Erythroblast (primary cell): ENCODE measurements at places on chromosomes 7 and 10.

DNA sequence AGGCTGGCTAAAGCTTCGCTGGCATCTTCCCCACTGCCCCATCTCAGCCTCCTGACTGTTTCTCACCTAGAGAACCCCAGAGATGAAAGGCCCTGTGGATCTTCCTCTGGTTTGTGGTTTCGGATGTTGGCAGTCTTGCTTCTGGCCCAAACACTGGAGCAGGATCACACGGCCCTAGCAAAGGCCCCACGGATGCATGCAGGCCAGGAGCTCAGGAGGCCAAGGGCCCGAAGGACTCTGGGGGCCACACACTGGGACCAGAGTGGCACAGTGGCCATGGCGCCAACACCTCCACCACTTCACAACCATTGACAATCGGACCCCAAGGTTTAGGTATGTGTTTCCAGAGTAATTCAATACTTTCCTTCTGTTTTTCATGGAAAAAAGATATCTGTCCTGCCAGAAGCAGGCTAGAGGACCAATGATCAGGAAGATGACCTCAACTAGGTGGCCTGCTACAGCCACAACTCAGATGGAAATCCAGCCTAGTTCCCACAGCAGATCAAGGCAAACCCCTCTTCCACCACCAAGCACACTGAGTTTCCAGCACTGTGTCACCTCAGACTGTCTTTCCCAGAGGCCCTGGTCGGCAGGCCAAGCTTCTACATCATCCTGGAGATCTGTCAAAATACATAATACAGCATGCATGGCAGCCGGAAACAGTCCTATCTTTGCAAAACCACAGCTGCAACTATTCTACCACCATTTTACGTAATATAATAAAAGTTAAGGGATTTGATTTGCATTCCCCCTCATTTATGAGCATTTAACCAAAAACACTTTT, 53.0 kb downstream of the CTBP2 start:
- DNase-seq, result no peak

GRCh38 chr10:80460399-80461207, 6.5 kb downstream of the TSPAN14 start:
- no peak for DNase-seq

DNA sequence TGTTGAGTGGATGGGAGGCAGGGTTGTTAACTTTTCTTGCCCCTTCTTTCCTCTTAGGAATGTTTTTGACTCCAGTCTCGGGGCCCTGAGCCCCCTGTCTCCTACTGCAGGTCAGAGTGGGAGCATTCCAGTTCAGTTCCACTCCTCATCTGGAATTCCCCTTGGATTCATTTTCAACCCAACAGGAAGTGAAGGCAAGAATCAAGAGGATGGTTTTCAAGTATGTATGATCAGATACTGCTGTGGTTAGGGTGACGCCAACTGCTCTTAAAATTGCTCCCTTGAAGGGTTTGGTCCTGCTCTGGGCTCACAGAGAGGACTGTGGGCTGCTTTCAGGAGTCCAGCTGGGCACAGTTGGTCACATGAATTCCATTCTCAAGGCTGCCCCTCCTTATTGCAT, 22.0 kb downstream of the VWA2 start:
- no peak for DNase-seq

- DNase-seq, result no peak
Measured at GRCh38 chr7:1123715-1124114, 35.8 kb downstream of the GPER1 start.

- DNase-seq, result peak; percentile 93
Measured at GRCh38 chr10:110221044-110221720, 13.8 kb downstream of the MXI1 start.

DNA sequence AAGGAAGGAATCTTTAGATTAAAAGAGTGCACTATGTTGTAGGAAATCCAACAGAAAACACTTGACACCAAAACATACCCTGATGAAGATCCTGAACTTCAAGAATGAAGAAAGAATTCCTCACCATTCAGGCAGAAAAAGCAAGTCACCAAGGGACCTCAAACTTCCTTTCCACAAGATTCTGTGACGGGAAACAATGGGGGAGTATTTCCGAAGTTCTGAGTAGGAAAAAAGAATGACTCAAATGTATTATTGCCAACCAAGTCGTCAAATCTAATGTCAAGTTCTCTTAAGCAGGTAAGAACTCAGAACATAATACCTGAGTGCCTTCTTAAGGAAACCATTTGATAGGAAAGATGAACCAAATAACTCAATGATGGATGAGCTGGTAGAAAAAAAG, 44.7 kb upstream of the MTURN start:
- DNase-seq, result no peak

DNA sequence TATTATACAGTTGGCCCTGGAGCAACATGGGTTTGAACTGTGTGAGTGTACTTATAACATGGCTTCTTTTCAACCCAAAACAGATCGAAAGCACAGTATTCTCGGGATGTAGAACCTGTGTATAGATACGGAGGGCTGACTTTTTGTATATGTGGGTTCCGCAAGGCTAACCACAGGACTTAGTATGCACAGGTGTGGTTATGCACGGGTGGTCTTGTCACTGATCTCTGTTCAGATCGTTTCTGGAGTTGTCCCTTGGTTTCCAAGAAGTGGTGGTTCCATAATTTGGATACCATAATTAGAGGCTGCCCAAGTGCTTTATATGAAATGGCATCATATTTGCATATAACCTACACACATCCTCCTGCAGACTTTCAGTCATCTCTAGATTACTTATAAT, 10.9 kb upstream of the BHLHA15 start:
- no peak for DNase-seq

DNA sequence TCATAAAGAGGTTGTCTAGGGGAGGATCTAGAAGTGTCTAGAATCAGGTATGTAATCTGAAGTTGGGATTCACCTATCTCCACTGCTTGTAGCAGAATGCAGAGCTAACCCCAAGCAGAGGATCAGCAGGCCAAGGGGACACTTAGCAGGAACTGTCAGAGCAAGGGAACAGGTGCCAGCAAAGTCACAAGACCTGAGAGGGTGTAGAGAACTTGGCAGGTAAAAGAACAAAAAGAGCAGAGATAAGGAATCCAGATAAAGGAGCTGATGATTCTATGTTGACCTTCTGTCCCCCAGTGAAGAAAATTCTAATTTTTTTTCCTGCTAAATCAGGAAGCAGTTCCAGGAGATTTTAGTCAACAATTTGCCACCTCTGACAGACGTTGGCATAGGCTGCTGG, 91.4 kb upstream of the CCDC71L start:
- no peak for DNase-seq

- DNase-seq, result no peak
Measured at GRCh38 chr10:10493833-10494232, 523.8 kb upstream of the CELF2 start.

- no peak for DNase-seq
Measured at GRCh38 chr10:56258378-56258777, 102.7 kb downstream of the ZWINT start.
